ENCODE measurements at places on chromosomes 16 and 17.

GRCh38 chr16:66844342-66845079 lies at the start of gene CA7:
CA7 (plus strand) TSS chr16:66844414; CDS start chr16:66844488, 74 bp downstream.
- DNase-seq, result no peak

DNA sequence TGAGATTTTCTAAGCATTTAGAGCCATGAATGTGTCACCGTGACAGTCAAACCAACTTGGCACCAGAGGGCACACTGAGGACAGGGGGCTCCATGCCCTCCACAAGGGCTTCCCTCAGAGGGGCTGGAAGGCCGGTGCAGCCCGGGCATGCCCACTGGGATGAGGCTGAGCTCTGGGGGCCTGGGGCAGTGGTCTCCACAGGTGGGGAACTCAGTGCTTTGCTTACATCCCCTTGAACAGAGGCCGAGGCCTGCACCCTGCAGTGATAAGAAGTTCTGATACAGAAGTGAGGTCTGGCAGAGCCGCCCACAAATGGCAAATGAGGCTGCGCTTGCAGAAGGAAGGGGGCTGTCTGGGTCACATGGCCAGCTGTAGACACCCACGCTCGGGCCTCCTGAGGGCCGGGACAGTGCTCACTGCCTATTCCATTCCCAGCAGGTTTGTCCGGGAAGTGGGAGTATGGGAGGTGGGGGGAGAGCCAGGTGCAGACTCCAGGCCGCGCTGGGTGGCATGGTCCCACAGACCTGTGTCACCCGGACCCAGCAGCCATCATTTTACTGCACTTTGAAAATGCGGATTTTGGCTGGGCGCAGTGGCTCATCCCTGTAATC lies 116.8 kb upstream of the CREBBP start:
- no peak for DNase-seq

- no peak for DNase-seq
Measured at GRCh38 chr17:42055027-42055426, 4.6 kb upstream of the C17orf113 start.

GRCh38 chr17:11097121-11097520 lies 143.9 kb upstream of the SHISA6 start:
- DNase-seq, result no peak

DNA sequence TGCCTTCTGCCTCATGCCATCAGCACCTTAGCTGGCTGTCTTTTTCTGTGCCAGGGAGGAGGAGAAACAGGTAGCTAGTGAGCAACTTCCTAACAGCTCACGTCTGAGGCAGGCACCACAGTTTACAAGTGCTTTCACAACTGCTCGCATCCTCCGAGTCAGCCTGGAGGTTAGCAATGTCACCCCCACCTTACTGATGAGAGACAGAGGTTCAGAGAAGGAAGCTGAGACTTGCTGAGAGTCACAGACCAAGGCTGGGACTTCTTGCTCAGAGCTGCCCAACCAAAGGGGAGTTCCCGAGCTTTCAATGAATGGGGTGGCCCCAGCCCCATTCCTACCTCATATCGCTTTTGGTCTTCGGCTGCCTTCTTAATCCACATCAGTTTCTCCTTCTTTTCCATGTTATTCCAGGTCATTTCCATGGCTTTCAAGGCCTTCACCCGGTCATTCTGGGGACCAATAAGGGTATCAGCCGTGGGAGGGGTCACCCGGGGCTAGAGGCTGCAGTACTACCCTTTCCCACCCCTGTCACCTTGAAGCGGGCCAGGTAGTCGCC lies 9.6 kb downstream of the UBTF start:
- no peak for DNase-seq

GRCh38 chr16:57735755-57736418 lies at the start of gene KATNB1:
KATNB1 (plus strand) TSS chr16:57735770; CDS start chr16:57737244, 1,474 bp downstream.
- DNase-seq, result no peak

- DNase-seq, result no peak
Measured at GRCh38 chr17:56886288-56886731, 27.5 kb downstream of the TRIM25 start.

DNA sequence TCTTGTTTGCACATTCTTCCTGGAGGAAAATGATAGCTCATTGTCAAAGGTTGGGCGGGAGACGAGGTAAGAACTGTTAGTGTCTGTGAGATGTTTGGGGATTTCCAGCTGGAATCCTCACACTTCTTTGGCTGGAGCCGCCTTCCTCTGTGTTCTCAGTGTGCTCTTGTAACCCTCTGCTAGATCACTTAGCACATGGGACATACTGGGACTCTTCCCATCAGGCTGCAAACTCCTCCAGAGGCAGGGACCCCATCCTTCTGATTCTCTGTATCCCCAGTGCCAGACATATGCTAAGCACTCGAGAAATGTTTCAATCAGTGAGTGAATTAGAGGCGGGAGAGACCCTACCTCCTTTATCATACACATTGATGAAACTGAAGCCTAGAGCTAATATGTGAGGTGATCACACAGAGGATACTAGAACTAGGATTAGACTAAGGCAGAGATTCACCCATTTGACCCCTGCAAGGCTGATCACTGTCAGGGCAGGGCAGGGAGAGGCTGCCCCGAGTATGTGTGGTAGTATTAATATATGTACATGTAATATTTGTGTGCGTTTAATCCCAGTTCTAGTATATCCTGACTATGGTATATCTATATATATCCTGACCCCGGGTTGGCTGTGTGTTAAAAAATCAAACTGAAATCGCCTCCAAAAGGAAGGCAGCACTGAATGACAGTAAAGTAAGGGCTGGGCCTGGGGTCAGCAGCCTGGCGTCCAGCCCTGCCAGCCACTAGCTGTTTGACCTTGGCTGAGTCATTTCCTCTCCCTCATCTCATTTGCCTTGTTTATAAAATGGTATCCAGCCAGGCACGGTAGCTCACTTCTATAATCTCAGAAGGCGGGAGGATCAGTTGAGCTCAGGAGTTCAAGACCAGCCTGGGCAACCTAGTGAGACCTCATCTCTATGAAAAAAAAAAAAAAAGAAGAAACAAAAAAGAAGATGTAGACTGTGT lies 75.5 kb upstream of the TBX2 start:
- DNase-seq, result no peak

GRCh38 chr17:29100296-29100695 lies 57.4 kb downstream of the PIPOX start:
- DNase-seq, result no peak

GRCh38 chr17:18967916-18968315 lies 16.0 kb downstream of the SLC5A10 start:
- DNase-seq, result no peak

DNA sequence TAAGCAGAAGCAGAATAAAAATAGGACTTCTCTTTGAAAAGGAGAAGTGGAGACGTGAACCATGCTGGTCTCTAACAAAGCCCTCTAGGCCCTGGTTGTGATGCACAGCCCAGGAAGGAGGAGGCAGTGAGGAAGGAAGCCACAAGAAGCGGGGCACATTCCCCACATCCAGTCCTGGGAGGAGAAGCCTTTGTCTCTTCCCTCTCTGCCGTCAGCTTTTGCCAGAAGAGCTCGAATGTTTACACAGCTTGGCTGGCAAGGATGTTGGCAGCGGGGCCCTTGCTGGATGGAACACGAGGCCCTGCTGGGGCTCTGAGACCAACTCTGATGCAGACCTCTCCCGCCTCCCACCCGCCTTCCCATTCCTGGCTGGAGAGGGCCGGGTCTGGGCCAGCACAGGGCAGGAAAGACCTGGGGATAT lies 91.3 kb downstream of the MAF start:
- DNase-seq, result peak; percentile 62

GRCh38 chr17:57502811-57503241 lies 242.3 kb downstream of the CCDC182 start:
- no peak for DNase-seq

GRCh38 chr17:38578229-38579082 lies 27.3 kb downstream of the SRCIN1 start:
- no peak for DNase-seq

- DNase-seq, result peak; percentile 95
Measured at GRCh38 chr17:48522031-48522653, 8.7 kb downstream of the HOXB1 start.

- no peak for DNase-seq
Measured at GRCh38 chr17:18070861-18071340, 16.8 kb upstream of the DRG2 start.

- no peak for DNase-seq
Measured at GRCh38 chr17:72349491-72349995, 228.7 kb downstream of the SOX9 start.

- DNase-seq, result no peak
Measured at GRCh38 chr17:13671341-13671740, 69.6 kb upstream of the HS3ST3A1 start.
